ENCODE measurements at places on chromosomes 13 and 19.
A peak's percentile ranks its signal among the peaks of the same experiment; 100 is the strongest.

GRCh38 chr13:75129331-75129730 is 352.6 kb downstream of the TBC1D4 start:
- no peak for DNase-seq

- DNase-seq: no peak
These were observed 64.1 kb downstream of the MRPL57 start for GRCh38 chr13:21240586-21240985.

GRCh38 chr13:51193387-51193786 is 28.8 kb upstream of the FAM124A start:
- no peak for DNase-seq

DNA sequence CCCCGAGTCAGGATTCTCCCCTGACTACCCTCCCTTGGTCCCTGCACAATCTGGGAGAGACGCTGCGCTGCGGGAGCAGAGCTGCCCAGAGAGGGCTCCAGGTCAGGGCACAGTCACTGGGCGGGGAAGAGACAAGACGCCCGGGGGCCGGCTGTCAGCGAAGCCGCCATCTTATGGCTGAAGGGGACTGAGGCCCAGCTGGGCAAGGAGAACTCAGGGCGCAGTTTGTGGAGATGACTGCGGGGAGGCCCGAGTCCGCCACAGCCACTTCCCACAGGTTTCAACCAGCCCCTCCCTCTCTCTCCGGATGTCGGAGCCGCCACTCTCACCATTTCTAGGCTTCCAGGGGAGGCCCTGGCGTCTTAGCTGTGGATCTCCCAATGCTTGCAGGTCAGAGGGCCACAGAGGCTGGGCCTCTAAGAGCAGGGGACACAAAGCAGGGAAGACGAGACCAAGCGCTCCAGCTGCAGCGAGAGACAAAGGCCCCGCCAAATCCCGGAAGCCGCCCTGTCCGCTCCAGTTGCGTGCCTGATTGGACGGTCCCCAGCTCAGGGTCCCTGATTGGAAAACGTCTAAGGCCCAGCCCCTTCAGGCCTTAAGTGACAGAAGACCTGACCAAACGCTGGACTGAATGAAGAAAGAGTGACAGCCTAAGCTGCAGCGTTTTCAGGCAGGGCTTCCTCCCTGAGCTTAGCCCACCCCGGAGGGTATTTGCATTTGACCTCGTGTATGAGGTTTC is at the start of gene ZNF724:
ZNF724 (minus strand) TSS at position 484 of the 739 bp plus-strand sequence; CDS start at position 332, 152 bp downstream.
- peak; percentile 92 for DNase-seq

- DNase-seq: no peak
These were observed 188.8 kb upstream of the SPRY2 start for GRCh38 chr13:80529734-80530133.

DNA sequence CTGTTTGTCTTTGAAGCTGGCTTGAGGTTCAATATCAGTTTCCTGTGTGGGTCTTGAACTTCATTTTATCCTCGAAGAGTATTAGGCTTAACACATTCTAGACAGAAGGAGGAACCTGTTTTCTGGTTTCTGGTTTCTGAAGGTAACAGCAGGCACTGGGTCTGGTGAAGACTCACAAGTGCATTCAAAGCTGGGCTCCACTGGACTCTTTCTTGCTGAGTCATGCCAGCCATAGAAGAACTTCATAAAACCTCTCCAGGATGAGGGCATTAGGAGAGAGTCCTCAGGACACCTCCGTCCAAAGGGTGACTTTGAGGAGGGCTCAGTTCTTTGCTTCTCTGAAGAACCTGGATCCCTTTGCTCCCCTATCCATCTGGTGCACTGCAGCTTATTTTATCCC is 668.6 kb upstream of the SLC10A2 start:
- no peak for DNase-seq

- no peak for DNase-seq
These were observed 1.6 kb downstream of the LINGO3 start for GRCh38 chr19:2306281-2306806.

DNA sequence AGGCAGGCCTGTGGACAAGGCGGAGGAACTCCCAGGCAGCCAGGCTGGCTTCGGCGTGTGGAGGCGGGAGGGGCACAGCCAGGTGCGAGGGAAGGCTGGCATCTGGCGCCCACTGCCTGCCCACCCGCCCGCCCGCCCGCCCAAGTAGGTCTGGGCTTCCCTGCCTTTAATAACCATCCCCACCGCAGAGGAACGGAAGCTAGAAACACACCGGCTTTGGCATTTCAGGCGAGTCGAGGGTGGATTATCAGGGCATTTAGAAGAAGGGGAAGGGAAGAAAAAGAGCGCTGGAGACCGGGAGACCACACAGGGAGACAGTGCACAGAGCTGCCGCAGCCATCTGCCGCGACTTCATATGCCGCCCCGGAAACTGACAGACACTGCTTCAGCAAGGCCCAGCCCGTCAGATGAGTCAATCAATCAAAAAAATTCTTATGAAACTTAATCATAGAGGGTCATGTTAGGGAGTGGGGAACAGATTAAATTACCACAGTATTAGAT is 199.7 kb downstream of the TSHZ3 start:
- no peak for DNase-seq

DNA sequence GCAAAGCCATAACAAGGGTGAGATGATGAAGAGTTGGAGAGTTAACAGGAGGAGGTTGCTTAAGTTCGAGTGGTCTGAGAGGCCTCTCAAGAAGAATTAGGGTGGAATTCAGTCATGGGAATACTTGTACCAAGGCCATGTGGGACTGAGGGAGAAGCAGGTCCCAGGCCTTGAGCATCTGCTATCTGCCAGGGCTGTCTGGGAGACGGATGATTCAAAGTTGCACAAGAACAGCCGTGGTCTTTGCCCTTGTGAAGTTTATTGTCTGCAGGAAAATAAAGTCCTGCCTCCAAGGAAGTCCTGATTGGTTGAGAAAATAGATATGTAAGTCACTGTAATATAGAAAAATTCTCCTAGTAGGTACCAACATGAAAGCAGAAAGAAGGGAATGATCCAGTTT is 178.8 kb upstream of the RFC3 start:
- DNase-seq: peak; percentile 93

DNA sequence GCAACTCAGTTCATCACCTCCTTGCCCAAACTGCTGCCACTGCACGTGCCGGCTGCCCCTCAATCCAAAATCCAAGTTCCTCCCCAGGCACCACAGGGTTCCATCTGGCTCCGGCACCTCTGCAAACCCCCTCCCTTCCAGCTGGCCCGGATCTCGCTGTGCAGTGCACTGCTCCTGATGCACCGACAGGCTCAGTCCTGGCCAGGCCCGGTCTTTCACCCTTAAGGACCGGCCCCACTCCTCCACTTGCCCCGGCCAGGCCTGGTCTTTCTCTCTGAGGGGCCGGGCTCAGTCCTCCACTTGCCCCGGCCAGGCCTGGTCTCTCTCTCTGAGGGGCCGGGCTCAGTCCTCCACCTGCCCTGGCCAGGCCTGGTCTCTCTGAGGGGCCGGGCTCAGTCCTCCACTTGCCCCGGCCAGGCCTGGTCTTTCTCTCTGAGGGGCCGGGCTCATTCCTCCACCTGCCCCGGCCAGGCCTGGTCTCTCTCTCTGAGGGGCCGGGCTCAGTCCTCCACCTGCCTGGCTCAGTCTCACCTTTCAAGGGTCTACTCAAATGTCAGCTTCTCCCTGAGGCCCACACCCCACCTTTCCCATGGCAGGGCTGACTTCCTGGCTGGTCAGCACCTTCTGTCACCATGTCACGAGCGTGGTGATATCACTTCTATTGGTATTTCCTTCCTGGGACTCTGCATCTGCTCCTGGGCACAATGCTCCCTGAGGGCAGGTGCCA is 6.9 kb downstream of the ZNF787 start:
- no peak for DNase-seq

DNA sequence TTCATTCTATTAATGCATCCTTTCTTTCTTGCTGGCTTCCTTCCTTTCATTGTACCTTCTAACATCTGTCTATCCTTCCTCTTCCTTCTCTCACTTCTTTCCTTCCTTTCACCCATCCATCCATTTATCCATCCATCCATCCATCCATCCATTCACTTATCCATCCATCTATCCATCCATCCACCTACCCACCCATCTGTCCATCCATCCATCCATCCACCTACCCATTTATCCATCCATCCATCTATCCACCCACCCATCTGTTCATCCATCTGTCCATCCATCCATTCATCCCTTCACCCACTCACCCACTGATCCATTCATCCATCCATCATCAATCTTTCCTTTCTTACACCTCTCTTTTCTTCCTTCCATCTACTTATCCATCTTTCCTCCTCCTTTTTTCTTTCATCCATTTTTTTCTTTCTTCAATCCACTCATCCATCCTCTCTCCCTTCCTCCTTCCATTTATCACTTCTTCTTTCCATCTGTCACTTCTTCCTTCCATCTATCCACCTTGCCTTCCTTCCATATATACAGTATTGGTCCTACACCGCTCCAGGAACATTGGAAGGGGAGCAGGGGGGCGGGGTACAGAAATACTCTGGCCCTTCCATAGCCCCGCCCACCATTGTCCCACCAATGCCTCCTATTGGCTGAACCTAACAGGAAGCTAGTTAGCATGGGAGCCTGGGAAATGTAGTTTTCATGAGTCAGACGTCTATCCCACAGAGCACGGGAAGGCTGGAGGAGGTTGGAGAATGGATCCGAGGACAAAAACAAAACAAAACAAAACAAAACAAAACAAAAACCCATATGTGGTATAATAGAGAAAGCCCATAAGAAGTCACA is 45.9 kb downstream of the MBD3L1 start:
- no peak for DNase-seq

GRCh38 chr13:29319451-29319850 is 276.0 kb downstream of the SLC7A1 start:
- DNase-seq: no peak

GRCh38 chr13:95207769-95208366 is 93.4 kb downstream of the ABCC4 start:
- DNase-seq: no peak

- no peak for DNase-seq
These were observed 165.6 kb downstream of the MZT1 start for GRCh38 chr13:72561791-72562190.

DNA sequence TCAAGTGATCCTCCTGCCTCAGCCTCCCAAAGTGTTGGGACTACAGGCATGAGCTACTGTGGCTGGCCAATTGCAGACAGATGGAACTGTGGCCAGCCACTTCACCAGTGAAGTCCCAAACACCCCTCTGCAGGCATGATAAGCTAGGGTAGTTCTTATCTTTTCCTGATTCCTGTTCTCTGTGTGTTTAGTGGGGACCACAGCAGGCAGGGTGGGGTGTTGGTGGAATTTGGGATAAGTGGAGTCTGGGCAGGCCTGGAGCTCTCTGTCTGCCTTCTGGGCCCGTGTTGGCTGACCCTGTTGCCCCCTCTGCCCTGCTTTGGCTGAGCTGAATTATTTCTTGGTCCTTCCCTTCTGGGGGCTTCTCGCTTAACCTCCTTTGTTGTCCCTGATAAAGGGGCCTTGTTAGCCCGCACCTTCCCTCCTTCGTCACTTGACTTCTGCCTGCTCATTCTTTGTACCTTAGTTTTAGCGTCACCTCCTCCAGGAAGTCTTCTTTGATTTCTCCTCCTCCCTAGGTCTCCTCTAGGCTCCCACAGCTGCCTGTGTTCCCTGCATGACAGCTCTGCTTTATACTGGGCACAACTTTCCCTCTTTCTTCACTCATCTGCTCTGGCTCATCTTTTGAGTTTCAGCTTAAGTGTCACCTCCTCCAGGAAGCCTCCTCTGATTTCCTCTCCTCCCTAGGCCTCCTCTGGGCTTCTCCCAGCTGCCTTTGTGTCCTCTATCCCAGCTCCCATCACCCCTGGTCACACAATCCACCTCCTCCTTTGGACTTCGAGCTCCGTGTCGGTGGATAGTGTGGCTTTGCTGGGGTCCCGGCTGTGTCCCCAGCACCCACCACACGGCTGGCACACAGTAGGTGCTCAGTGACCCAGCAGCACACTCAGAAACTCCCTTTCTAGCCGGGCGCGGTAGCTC is 1.7 kb upstream of the NCLN start:
- no peak for DNase-seq

DNA sequence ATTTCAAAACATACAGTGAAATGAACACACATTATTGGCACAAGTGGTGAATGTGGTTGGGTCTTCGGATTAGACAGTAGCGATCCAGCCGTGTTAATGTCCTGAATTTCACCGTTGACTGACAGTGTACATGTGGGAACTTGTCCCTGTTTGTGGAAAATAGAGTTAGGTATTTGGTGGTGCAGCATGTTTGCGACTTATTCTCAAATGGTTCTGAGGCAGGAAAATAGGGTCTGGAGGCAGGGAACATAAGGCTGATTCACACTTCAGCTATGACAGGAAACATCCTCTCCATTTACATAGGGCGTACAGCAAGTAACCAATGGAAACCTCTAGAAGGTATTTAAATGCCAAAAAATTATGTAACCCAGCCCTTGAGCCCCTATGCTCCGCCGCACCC is 4.2 kb downstream of the LGALS7B start:
- DNase-seq: no peak

GRCh38 chr13:63636316-63636993 is 2220.8 kb upstream of the PCDH20 start:
- DNase-seq: no peak

- DNase-seq: peak; percentile 45
These were observed at the start of gene PTGIR for GRCh38 chr19:46624958-46625661. Gene PTGIR, minus strand, starts transcription at chr19:46625089. Its CDS starts 864 bp downstream, at chr19:46624225.

DNA sequence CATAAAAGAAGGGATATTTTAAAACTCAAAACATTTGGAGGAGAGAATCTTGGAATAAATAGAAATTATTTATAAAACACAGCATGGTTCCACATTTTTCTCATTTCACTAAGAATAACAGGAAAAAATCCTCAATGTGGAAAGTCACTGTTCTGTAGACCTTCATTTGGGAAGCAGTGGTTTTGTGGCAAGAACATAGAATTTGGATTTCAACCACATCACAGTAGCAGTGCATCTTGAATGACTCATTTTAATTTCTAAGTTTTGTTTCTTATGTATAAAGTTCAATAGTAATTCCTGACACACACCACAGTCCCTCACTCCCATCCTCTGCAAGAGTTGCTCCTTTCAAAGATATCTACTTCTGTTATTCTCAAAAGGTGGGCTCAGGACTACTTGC is 264.0 kb downstream of the ENOX1 start:
- DNase-seq: no peak

DNA sequence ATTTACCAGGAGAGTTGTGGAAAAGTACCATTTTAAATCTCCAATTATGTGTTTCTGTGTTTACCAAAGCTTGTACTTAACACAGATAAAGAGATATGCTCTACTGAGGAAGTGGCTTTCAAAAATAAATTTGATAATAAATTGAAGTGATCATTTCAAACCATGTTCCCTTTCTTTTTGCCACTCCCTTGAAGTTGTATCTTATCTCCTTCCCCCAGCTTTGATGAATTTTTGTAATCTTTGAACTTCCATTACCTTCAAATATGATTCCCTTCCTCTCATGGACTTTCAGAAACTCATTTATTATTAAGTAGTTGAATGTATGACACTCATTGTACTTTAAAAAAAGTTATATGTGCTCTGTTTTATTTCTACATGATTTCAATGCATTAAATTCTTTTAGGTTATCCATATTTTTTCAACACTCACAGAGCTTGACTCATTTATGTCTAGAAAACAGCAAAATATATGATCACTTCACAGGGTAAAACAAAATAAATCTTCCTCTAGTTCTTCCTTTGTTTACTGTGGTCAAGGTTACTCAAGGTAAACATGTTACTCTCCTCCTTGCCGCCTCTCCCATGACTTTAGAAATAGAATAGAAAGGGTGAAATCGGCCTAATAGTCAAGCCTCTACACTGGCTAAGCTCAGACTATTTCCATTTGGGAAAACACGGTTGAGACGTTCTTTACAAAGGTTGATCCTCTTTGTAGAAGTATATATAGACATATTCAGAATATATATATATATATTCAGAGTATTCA is 251.2 kb upstream of the SPRY2 start:
- no peak for DNase-seq

GRCh38 chr13:99351772-99352171 is 44.6 kb upstream of the GPR183 start:
- no peak for DNase-seq

Data from large intestine (tissue), 12 donors.